ENCODE measurements at places on chromosomes 4 and X. TPM values are rescaled to one million over a fixed set of nuclear protein-coding genes. Genes with fewer than 3 reads are reported as not detected.

DNA sequence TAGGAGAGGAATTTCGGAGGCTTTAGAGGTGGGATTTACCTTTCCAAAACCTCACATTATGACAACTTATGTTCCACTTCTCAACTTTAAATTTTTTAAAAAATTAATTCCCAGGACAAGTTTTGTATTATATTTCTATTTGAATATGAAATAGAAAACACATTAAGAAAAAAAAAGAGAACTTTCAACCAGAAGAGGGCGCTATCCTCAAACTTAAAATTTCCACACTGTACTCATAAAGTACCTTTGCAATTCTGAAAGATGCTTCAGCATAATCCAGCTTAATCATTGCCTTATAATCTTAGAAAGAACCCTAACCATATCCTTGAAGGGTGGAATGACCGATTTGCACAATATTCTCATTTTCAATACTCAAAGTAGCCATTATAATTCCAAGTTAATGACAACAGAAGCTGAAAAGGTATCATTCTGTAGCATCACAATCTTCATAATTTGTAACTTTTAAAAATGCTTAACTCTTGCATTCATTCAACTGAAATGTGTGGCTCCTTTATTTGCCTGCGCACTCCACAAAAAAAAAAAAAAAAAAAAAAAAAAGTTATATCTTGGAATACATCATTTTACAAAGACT, 158.0 kb downstream of the KCNIP4 start:
- H3K36me3 ChIP-seq, result no peaks in the 10 kb centered on the region
- no peak overlapping the region for H3K27ac ChIP-seq
- H3K27me3 ChIP-seq, result no peaks in the 10 kb centered on the region
- no peak for DNase-seq
- no peak overlapping the region for H3K4me3 ChIP-seq

The CT45A9 gene
- total RNA-seq, result not detected

GRCh38 chr4:101306225-101306624, 41.1 kb downstream of the PPP3CA start:
- DNase-seq, result no peak
- H3K36me3 ChIP-seq, result no peaks in the 10 kb centered on the region
- no peaks in the 10 kb centered on the region for H3K27me3 ChIP-seq
- peaks cover 78% of the 10 kb centered on the region for H3K4me1 ChIP-seq

The ITGB1BP2 gene
- 2.4 TPM for total RNA-seq

GRCh38 chrX:119948381-119948780, 4.8 kb upstream of the NKAP start:
- H3K27ac ChIP-seq, result no peak overlapping the region
- no peaks in the 10 kb centered on the region for H3K27me3 ChIP-seq
- no peak for DNase-seq
- no peak overlapping the region for H3K4me3 ChIP-seq

GRCh38 chr4:13615161-13615560, 12.4 kb downstream of the BOD1L1 start:
- no peak for DNase-seq
- H3K4me1 ChIP-seq, result peaks cover 65% of the 10 kb centered on the region
- H3K36me3 ChIP-seq, result no peaks in the 10 kb centered on the region
- H3K27ac ChIP-seq, result peak overlapping the region; percentile 47
- no peak overlapping the region for H3K4me3 ChIP-seq
- no peaks in the 10 kb centered on the region for H3K27me3 ChIP-seq

The C4orf50 gene
- 0.60 TPM for total RNA-seq

GRCh38 chrX:42519666-42520231, 258.2 kb downstream of the PPP1R2C start:
- H3K36me3 ChIP-seq, result no peaks in the 10 kb centered on the region
- no peak overlapping the region for H3K4me3 ChIP-seq
- H3K27ac ChIP-seq, result no peak overlapping the region
- H3K27me3 ChIP-seq, result no peaks in the 10 kb centered on the region

- no peaks in the 10 kb centered on the region for H3K27me3 ChIP-seq
- H3K4me1 ChIP-seq, result peaks cover 19% of the 10 kb centered on the region
- H3K27ac ChIP-seq, result peak overlapping the region; percentile 90
- no peaks in the 10 kb centered on the region for H3K36me3 ChIP-seq
Measured at GRCh38 chrX:23773601-23774175, 9.3 kb upstream of the SAT1 start.

GRCh38 chrX:153953342-153953830, 8.9 kb upstream of the RENBP start:
- H3K4me1 ChIP-seq, result peaks cover 15% of the 10 kb centered on the region
- peaks cover 100% of the 10 kb centered on the region for H3K36me3 ChIP-seq
- peak; percentile 94 for DNase-seq

DNA sequence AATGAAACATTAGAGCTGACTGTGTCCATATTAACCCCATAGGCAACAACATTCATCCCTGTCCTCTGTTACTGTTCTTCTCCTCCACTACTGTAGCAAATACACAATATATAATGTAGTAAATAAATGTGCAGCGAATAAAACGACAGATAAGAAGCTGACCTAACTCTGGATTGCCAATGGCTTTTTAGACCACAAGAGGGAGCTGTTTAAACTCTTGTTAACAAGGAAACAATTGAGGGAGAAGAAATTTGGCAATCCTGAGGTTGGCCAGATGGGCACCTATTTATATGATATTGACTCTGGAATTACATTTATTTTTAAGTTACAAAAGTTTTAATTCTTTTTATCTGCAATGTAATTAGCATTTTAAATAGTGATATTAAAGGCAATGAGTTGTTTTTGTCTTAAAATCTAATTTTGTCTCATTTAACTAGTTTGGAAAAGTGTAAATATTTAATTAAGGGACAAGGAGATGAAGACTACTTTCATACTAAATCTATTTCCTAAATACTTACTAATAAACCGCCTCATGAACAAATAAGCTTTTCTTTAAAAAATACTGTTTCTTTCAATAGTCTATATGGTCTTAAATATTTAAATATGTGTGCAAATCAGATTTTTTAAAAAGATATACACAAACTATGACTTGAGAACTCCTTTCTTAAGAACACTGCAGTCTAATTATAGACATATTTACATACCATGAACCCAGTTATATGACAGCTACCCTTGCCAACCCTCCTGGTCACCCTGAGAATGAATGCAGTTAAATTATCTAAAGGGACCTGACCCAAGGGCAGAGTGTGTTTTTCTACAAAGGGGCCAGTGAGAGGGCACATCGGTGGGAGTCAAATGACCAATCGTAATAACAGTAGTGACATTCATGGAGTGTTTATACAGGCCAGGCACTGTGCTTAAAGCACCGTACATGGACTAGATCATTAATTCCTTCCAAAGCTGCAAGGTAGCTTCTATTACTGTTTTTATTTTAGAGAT, 52.9 kb upstream of the HPF1 start:
- H3K36me3 ChIP-seq, result no peaks in the 10 kb centered on the region
- H3K27me3 ChIP-seq, result no peaks in the 10 kb centered on the region
- H3K4me3 ChIP-seq, result no peak overlapping the region
- no peaks in the 10 kb centered on the region for H3K4me1 ChIP-seq
- no peak overlapping the region for H3K27ac ChIP-seq

DNA sequence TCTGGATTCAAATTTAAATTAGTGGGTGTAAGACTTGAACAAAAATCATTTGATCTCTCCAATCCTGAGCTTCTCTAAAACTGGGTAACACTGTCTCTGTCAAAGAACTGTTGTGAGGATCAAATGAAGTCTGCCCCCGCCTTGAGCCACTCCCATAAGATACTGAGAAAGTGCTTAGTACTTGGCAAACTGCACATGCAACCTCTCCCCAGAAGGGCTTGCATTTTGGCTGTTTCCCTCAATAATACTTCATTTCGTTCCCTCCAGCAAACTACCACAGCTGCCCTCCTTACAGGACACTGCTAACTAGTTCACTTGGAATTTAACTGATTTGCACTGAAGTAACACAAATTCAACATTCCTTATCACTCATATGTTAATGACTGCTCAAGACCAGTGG, 79.8 kb downstream of the APBB2 start:
- no peak overlapping the region for H3K27ac ChIP-seq
- H3K4me1 ChIP-seq, result peaks cover 5% of the 10 kb centered on the region
- H3K4me3 ChIP-seq, result no peak overlapping the region

DNA sequence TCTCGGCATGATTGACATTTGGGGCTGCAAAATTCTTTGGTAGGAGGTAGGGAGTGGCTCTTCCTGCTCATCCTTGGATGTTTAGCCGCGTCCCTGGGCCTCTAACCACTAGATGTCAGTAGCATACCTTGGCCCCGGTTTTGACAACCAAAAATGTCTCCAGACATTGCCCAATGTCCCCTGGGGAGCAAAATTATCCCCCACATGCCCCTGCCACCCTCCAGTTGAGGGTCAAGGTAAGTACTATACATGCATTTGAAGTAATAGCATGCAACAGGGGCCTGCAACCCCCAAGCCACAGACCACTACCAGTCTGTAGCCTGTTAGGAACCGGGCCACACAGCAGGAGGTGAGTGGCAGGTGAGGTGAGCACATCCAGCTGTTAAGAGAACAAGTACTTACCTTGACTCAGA, 17.6 kb upstream of the KIAA1210 start:
- no peak for DNase-seq
- H3K36me3 ChIP-seq, result no peaks in the 10 kb centered on the region
- no peaks in the 10 kb centered on the region for H3K4me1 ChIP-seq
- H3K27ac ChIP-seq, result no peak overlapping the region
- no peak overlapping the region for H3K4me3 ChIP-seq

DNA sequence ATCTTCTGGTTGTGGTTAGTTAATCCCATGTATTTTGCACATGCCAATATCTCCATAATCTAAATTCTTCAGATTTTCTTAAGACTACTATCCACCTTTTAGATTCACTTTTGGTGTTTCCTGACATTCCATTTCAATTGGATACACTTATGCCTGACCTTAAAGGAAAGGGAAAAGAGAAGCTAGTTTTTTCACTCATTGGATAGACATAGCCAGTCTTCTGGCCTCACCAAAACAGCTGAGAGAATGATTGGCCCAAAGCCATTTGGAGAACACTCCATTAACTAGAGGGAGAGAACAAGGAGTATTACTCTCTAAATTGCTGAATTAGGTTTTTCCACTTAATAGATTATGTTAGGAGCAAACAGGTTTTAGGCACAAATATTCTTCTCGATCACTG, 4.0 kb downstream of the PRPS1 start:
- H3K27me3 ChIP-seq, result no peaks in the 10 kb centered on the region
- peaks cover 17% of the 10 kb centered on the region for H3K4me1 ChIP-seq
- H3K36me3 ChIP-seq, result no peaks in the 10 kb centered on the region
- DNase-seq, result no peak

GRCh38 chrX:104668550-104668949, 102.6 kb downstream of the IL1RAPL2 start:
- H3K4me1 ChIP-seq, result no peaks in the 10 kb centered on the region
- DNase-seq, result no peak
- no peak overlapping the region for H3K27ac ChIP-seq
- no peaks in the 10 kb centered on the region for H3K36me3 ChIP-seq

- no peak for DNase-seq
- no peak overlapping the region for H3K4me3 ChIP-seq
- no peaks in the 10 kb centered on the region for H3K36me3 ChIP-seq
- H3K27me3 ChIP-seq, result no peaks in the 10 kb centered on the region
- H3K27ac ChIP-seq, result no peak overlapping the region
Measured at GRCh38 chr4:156312261-156312847, 358.7 kb upstream of the CTSO start.

- peak; percentile 22 for DNase-seq
- no peak overlapping the region for H3K4me3 ChIP-seq
- no peaks in the 10 kb centered on the region for H3K4me1 ChIP-seq
- no peak overlapping the region for H3K27ac ChIP-seq
- H3K36me3 ChIP-seq, result no peaks in the 10 kb centered on the region
- peaks cover 12% of the 10 kb centered on the region for H3K27me3 ChIP-seq
Measured at GRCh38 chrX:439241-439640, 52.5 kb upstream of the PPP2R3B start.

The ZXDA gene
- total RNA-seq, result 6.0 TPM

The GYPB gene
- not detected for total RNA-seq

DNA sequence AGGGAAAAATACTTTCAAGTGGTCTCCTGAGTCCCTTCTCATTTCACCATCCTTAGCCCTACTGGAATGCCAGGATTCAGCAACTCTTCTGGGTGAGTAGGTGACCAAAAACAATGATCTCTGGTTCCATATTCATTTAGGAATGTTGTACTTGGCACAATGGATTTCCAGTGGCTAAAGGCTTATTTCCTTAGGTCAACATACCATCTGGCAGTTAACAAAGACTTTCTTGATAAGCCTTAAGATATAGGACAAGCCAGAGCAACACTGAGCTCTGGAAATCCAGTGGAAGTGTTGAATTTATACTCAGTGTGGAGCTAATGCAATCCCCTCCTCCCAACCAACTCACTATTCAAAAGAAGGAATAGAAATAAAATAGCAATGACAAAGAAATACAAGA, 139.4 kb upstream of the EMCN start:
- H3K27ac ChIP-seq, result no peak overlapping the region
- no peaks in the 10 kb centered on the region for H3K4me1 ChIP-seq
- no peak overlapping the region for H3K4me3 ChIP-seq
- no peaks in the 10 kb centered on the region for H3K27me3 ChIP-seq

GRCh38 chrX:51608766-51609165, 9.9 kb downstream of the CENPVL3 start:
- no peaks in the 10 kb centered on the region for H3K36me3 ChIP-seq
- no peaks in the 10 kb centered on the region for H3K27me3 ChIP-seq
- no peak for DNase-seq
- no peaks in the 10 kb centered on the region for H3K4me1 ChIP-seq
- no peak overlapping the region for H3K4me3 ChIP-seq

The PAGE2 gene
- not detected for total RNA-seq

Data from spleen (tissue), 13 donors.